ENCODE measurements at places on chromosomes 5 and 9.

DNA sequence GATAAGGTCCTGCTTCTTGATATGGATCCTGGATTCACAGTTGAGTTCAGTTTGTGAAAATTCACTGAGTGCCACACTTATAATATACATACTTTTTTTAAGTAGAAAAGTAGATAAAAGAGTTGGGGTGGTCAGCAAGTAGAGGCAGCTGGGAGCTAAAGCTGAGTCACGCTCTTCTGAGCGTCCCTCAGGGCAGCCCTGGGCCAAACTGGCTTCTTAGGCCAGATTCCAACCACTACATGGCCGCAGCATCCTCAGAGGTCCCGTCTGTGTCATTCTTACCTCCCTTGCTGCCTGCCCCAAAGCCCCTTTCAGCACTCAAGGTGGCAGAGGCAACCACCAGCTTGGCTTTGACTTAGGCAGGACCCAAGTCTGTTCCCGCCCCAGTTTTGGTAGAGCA is 123.3 kb upstream of the TBC1D2 start:
- peak; percentile 33 for DNase-seq

DNA sequence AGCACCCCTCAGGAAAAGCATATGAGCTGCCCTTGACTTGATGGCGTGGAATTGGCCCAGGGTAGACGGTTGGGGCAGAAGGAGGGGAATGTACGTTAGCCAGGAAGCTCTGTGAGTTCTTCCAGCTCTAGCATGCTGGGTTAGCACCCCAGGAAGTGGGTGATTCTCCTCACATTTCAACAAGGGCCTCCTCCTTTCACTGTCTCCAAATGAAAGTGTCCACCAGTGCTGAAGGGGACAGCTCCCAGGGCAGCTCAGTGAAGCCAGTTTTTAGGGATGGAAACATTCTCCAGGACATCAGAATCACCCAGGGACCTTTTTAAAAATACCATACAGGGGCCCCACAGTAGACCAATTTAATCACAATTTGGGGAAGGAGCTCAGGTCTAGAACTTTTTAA is 17.2 kb upstream of the AFAP1L1 start:
- peak; percentile 48 for DNase-seq

DNA sequence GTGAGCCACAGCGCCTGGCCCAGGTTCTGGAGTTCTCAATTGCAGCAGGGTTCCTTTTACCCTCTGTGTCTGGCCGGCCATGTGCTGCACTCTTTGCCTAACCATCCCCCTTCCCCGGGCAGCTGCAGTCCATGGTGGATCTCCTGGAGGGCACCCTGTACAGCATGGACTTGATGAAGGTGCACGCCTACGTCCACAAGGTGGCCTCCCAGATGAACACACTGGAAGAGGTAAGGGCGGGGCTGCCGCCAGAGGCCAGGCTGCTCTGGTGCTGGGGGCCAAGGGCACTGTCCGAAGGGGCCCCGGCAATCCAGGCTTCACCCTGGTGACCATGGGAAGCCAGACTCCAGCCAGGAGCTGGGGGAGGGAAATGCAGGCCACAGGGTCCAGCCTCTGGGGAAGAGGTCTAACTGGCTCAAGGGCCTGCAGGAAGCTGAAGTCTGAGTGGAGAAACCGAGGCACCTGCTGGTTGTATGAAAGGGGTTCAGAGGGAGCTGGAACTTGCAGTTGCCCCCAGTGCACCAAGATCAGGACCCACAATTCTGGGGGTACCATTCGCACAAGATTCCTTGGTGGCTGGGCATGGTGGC is 18.1 kb downstream of the OLFML2A start:
- DNase-seq, result no peak

GRCh38 chr9:97959585-97959984 is 21.6 kb upstream of the HEMGN start:
- DNase-seq, result no peak

DNA sequence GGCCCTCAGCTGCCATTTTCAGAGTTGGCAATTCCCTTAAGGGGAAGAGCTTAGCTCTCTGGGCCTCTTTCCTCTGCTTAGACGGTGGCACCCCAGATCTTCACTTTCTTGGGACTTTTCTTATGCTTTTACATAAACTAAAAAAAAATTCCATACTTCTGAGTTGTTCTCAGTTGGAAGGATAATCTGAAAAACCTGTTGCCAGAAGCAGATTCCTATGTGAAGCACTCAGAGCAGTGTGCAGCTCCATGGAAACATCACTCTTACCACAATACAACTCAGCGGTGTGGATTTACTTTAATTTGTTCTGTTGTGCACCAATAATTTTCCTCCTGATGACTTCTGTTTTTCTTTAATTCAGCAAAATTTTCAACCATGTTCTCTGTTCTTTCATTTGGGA is 44.1 kb upstream of the MROH2B start:
- peak; percentile 94 for DNase-seq

DNA sequence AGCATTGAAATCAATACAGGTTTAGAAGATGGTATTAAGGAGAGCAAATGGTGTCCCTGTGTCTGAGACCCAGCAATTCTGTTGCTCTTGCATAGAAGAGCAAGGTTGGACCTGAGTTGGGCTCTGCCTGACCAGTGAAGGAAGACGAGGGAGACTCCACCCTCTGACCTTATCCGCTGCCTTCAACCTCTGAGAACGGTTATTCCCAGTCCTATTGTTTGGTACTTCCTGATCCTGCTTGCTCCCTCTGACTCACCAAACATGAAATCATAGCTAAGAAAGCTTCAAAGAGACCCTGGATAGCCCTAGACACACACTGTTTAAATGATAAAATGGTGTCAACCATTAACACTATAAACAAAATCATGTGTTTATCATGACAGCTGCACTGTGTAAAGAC is 218.5 kb downstream of the PLK2 start:
- DNase-seq, result peak; percentile 20

- DNase-seq, result no peak
These were observed 136.9 kb upstream of the RASEF start for GRCh38 chr9:83199832-83200231.

- DNase-seq, result no peak
These were observed 243.4 kb upstream of the KCNN2 start for GRCh38 chr5:114118511-114118910.

DNA sequence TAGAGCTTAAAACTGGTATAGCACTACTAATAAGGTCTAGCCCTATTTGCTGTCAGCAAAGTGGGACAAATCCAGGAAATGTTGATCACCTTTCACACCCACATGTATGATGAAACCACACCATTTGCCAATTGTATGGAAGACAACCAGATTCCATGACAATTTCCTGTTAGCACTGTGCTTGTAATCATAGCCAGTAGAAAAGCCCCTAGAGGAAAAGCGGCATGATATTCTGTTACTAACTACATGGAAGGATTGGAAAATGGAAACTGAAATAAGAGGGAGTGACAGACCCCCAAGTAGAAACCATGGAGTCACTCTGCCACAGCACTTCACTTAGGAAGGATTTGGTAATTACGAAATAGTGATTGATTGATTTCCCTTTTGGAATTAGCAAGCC is 923 bp downstream of the SPATA6L start:
- DNase-seq, result peak; percentile 45

DNA sequence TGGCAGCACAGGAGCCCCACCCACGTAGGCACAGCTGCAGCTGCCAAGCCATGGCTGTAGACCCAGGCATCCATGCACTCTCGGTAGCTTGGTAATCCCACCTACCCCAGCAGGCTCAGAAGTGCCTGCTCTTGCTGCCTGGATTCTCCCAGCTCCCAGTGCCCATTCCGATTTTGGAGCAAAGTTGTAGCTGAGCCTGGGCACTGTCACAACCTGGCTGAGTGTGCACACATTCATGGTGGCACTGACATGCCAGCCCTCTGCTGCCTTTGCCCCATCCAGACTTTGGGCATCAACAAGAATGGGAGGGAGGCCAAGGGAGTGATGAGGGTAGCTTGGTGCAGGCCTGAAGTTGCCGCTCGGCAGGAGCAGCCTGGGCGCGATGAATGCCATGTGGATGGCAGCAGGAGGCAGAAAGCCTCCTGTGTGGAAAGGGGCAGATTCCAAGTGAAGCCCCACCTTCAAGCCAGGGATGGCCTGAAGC is 936.6 kb upstream of the PTPRD start:
- no peak for DNase-seq

DNA sequence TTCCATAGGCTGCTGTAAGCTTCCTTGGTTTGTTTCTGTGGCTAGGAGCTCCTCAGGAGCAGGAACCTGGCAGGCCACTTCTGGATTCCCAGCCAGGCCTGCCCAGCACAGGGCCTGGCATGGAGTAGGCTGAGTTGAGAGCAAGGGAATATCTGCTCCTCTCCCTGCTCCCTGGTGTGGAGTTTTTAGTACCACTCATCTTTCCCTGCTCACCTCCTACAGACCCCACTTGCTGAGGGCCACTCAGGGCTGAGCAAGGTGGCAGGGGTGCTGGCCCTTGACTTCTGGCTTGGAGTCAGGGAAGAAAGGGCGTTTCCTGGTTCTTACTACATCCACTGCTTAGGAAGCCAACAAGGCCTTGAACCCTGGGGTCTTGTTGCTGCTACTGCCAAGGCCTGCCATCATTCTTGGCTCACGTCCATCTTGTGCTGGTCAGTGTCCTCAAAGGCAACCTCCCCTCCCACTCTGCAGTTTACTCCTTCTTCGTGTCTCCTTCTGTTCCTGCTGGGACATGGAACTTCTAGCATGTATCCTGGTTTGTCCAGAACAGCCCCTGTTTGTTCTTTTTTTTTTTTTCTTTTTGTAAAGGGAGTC is 54.9 kb downstream of the PSD2 start:
- no peak for DNase-seq

GRCh38 chr9:113178087-113178486 is 27.3 kb downstream of the SLC31A2 start:
- peak; percentile 66 for DNase-seq

DNA sequence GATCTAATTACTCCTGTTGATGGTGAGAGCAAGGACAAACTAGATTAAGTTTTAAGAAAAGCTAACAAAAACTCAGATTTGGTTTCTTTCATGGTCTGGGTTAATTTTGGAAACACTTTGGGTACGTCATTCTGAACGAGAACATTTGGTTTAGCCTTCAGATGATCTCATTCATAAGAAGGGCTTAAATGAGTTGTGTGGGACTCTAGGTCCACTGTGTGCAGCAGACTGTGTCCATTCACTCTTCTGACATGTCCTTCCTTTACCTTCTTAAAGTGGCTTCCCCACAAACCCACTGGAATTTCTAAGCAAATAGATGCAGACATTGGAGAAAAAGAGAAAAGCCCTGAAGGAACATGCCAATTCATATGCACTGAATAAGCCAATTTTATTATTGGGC is 96.8 kb downstream of the FBXO4 start:
- DNase-seq, result no peak

GRCh38 chr5:137004279-137004678 is 494.8 kb downstream of the SPOCK1 start:
- DNase-seq, result no peak

GRCh38 chr9:4667681-4668080 is 1.4 kb upstream of the SPATA6L start:
- no peak for DNase-seq

DNA sequence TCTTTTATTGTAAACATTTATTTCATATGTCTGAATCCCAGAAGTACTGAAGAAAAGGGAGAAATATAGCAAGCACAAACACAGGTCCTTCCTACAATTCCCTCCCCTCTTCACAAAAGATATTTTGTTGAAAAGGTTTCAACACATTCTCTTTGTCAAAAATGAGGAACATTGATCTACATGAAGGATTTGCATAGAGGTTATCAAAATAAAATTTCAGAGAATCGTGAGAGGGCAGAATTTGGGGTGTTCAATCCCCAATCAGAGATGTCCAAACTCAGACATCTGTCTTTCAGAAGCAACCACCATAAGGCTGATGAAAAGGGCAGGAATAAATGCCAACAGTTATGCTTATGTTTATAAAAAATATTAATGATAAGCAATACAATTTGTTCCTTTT is 69.2 kb downstream of the MARCHF3 start:
- peak; percentile 19 for DNase-seq

DNA sequence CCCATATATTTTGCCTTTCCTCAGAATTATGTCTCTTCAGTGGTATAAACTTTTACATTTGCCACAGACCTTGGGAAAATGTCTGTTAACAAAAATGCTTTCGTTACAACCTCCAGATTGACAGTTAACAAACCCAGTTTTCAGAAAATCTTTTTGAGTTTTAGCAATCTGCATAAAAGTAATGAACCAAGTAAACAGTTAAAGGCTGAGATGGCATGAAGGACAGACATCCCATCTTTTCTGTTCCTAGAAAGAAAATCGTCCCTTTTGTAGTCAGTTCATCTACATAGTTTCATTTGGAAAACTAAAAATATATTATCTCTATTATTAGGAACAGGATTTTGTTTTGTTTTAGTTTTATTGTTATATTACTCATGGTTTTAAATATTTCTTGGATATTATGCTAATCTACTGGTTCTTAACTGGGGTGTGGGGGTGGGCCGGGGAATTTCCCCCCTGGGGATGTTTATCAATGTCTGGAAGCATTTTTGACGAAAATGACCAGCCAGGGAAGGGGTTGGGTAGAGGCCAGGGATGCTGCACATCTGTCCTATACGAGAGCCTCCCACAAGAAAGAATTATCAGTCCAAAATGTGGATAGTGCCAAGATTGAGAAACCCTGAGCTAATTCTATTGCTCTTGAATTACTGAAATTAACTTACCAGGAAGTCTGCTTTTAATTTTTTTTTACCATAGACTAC is 11.9 kb downstream of the FYB1 start:
- no peak for DNase-seq

DNA sequence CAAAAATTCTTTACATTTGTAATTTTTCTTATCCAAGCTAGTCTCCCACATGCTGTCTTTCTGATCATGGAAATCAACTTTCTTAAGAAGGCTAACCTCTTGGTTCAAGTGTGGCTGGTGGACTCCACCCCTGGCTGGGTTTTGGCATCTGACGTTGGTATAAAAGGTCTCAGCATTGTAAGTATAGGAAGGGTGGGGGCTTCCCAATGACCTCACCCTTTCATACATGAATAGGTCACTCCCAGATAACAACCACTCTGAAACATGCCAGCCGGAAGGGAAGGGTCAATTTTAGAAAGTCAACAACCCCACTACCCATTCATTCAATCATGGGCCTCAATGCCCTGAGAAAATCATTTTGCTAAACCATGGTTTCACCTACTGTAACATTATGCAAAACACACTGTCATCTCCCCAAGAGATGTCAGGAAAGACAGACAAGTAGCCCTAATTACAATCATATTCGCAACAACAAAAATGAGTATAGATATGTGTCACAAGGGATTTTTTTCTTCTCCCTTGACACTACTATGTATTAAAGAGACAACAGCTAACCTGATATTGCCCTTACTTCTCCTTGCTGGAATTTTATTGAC is 31.9 kb upstream of the PCSK5 start:
- no peak for DNase-seq

- no peak for DNase-seq
These were observed 178.1 kb upstream of the CDH9 start for GRCh38 chr5:27216367-27216950.

GRCh38 chr5:143338658-143339366 is 64.7 kb downstream of the NR3C1 start:
- DNase-seq, result peak; percentile 82

- no peak for DNase-seq
These were observed 10.6 kb downstream of the FGFR4 start for GRCh38 chr5:177097016-177097985.

DNA sequence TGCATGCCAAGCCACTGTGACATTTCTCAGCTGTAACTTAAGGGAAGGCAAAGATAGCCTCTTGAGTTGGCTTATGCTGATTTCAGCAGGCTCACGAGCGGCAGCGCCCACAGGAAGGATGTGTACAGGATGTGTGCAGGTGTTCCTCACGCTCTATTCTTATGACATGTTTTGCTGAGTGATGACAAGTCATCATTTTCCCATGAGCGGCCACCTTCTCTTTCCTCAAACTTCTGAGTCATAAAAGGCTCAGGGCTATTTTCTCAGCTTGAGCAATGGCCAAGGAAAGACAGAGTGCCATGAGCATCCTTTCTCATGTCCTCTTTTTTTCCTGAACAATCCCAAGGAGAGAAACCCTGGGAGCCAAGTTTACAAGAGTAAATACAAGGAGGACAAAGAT is 365.9 kb downstream of the PLK2 start:
- peak; percentile 34 for DNase-seq
